Left lobe of liver (tissue), 2 donors: ENCODE measurements at places on chromosomes 6 and 20.

DNA sequence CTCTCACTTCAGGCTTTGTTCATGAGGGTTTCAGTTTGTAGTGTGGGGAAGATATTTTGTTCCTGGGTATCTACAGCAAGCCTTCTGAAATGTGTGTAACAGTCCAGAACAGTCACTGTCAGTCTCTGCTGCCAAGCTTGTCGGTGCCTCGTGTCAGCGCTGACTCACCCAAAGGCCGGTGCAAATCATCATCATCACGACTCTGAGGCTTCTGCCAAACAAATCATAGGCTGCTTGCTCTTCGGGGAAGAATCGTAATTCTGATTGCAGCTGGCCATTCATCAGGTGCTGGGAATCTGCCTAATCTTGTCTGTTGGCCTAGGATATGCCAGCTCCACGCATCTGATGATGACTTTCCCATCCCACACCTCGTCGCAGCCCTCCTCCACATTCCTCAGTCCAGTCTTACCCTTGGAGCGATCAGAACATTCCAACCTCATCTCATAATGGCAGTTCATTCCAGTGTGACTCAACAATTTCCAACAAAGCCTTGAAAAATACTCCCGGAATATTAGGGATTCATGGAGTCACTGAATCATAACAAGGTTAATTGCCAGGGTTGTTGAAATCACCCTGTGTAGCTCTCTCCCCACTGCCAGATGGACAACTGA is 40.9 kb downstream of the ALDH8A1 start:
- DNase-seq, result no peak

- DNase-seq, result no peak
Observed at GRCh38 chr20:44728801-44729443, 13.8 kb downstream of the CCN5 start.

DNA sequence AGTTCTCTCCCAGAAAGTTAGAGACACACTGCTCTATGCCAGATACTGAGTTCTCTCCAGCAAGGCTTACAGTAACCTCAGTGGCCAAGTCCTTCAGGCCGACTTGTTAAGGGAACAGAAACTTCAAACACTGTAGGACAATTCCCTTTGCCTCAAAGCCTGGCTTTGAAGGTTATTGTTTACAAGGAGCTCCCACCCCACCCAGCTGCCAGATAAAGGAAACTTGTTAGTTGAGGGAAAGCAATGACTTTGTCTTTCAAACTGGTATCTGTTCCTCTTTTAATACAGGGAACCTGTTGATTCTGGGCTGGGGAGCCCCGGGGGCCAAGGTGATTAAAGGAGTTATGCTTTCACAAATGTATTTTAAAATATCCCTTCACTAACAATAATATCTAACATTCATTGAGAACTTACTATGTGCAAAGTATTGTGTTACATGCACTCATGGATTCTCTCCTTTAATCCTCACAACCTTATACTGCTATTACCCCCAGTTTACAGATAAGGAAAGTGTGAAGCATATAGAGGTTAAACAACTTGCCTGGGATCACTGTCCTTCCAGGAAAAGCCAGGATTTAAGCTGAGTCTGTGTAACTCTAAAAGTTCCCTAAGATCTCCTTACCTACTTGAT is 27.6 kb upstream of the CDKN1A start:
- no peak for DNase-seq

- DNase-seq, result no peak
Observed at GRCh38 chr20:62088258-62089127, 22.8 kb upstream of the TAF4 start.

DNA sequence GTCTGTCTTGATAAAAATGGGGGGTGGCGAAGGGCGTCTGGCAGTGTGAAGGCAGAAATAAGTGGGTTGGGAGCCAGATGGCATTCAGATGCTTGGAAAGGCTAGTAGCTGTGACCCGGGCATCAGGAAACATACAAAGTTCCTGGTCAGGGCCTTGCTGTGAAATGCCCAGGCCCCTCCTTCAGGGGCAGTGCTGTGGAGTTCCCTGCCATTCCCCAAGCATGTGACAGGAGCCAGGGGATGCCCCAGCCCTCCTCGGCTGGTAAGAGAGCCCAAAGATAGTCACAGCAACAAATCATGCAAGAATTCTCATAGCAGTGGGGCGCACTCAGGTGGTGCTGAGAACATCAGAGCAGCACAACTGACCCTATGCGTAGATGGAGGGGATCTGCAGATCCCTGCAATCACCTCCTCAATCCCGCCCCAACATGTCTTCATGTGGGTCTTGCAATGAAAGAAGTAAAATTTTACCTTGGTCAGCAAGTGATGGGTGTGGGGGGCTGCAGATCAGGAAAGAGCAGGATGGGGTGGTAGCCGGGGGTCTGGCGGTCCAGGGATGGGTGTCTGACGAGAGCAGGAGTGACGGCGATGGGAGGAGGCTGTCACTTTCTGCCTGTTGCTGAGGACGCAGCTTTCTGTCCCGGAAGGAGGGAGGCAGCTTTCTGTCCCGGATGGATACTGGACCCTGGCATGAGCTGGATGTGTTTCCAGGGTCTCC is 39.5 kb downstream of the SLC22A1 start:
- DNase-seq, result no peak
